ENCODE measurements at places on chromosomes 3 and 15.

- DNase-seq = peak; percentile 8
These were observed 69.1 kb upstream of the CACNA2D3 start for GRCh38 chr3:54053211-54053610.

DNA sequence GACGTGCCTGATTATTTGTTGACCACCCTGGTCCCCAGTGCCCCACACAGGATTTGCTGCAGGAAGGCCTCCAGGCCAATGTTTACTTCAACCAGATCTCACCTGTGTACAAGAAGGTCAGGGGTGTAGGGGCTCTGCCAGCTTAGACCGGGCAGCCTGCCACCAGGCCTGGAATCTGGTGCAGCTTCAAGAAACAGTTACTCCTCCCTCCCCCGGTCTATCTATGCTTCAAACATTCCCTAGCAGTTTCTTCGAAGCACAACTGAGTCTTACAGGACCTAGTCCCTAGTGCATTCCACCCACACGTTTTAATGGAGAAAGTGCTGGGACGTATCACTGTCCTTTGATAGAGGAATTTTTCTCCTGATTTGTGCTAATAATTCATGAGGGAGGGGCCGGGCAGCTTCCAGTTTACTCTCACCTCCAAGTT, 8.0 kb downstream of the SH3BP5 start:
- no peak for DNase-seq

DNA sequence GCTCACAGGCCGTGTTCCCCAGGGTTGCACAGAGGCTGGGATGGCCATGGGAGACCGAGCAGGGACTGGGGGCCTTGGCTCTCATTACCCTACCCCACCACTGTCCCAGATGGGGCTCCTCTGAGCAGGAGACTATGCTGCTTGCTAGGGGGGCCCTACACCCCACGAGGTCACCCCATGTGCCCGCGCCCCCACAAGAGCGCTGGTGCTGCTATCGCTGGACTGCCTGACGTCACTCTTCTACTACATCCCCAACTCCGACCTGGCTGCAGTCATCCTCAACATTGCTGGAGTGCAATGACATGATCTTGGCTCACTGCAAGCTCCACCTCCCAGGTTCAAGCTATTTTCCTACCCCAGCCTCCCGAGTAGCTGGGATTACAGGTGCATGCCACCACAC, 307.7 kb downstream of the ARRDC4 start:
- DNase-seq = no peak

GRCh38 chr3:78979028-78979427, 788.8 kb downstream of the ROBO1 start:
- no peak for DNase-seq

Measured in fibroblast of lung (primary cell).